ENCODE measurements at places on chromosomes 13 and 19. TPM values are rescaled to one million over a fixed set of nuclear protein-coding genes. Genes with fewer than 3 reads are reported as not detected.

Gene LACC1
- 14.1 TPM for total RNA-seq

Gene KIR2DL1
- total RNA-seq = not detected

Gene RYR1
- total RNA-seq = 0.28 TPM

Gene ARL11
- not detected for total RNA-seq

Gene SIX5
- total RNA-seq = 17.3 TPM

- DNase-seq = no peak
- H3K36me3 ChIP-seq = no peaks in the 10 kb centered on the region
- H3K4me3 ChIP-seq = no peak overlapping the region
- no peaks in the 10 kb centered on the region for H3K27me3 ChIP-seq
- H3K27ac ChIP-seq = no peak overlapping the region
- H3K4me1 ChIP-seq = no peaks in the 10 kb centered on the region
These were observed 221.9 kb upstream of the PCDH17 start for GRCh38 chr13:57409656-57410055.

GRCh38 chr19:6735181-6735911, 2.0 kb downstream of the GPR108 start:
- H3K36me3 ChIP-seq = peaks cover 28% of the 10 kb centered on the region
- DNase-seq = no peak
- H3K4me1 ChIP-seq = peaks cover 19% of the 10 kb centered on the region
- no peaks in the 10 kb centered on the region for H3K27me3 ChIP-seq

DNA sequence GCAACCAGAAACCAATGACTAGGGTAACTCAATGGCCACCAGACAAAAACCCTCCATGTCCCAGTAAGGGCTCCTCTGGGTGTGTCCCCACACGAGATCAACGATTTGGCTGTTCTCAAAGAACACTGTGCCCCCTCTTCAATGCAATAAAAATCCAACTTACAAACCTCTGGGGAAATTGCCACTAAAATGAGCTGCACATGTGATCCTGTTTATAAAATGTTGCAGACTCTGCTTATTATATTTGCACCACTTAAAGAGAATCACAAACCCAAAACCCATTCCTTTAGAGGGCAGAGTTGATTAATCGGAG, 80.5 kb downstream of the STK24 start:
- H3K36me3 ChIP-seq = peaks cover 32% of the 10 kb centered on the region
- H3K27ac ChIP-seq = no peak overlapping the region
- H3K4me3 ChIP-seq = no peak overlapping the region
- H3K27me3 ChIP-seq = no peaks in the 10 kb centered on the region
- peaks cover 36% of the 10 kb centered on the region for H3K4me1 ChIP-seq

GRCh38 chr13:103878891-103879605, 812.8 kb upstream of the SLC10A2 start:
- H3K27ac ChIP-seq = no peak overlapping the region
- H3K36me3 ChIP-seq = no peaks in the 10 kb centered on the region
- peaks cover 5% of the 10 kb centered on the region for H3K4me1 ChIP-seq
- DNase-seq = no peak
- H3K27me3 ChIP-seq = no peaks in the 10 kb centered on the region
- no peak overlapping the region for H3K4me3 ChIP-seq

DNA sequence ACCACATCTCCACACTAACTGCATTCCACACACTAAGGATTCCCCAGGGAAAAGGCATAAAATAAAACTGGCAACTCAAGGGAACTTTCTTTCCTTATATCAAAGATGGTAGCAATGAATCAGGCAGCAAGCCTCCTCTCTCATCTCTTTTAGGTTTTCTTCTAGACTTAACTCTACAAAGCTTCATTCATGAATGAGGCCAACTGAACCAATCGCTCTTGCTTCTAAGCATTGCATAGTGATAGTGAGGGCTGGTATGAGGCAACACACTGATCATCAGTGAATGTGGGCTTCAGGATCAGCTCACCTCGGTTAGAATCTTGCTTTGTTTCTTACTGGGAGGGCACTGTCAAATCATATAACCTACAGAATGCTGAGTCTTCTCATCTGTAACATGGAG, 1090.7 kb upstream of the MIR17HG start:
- H3K36me3 ChIP-seq = no peaks in the 10 kb centered on the region
- no peaks in the 10 kb centered on the region for H3K27me3 ChIP-seq
- no peaks in the 10 kb centered on the region for H3K4me1 ChIP-seq
- no peak for DNase-seq
- no peak overlapping the region for H3K4me3 ChIP-seq
- H3K27ac ChIP-seq = no peak overlapping the region

GRCh38 chr19:52670046-52670445, 31.9 kb upstream of the ZNF83 start:
- H3K4me3 ChIP-seq = no peak overlapping the region
- H3K4me1 ChIP-seq = peaks cover 15% of the 10 kb centered on the region

DNA sequence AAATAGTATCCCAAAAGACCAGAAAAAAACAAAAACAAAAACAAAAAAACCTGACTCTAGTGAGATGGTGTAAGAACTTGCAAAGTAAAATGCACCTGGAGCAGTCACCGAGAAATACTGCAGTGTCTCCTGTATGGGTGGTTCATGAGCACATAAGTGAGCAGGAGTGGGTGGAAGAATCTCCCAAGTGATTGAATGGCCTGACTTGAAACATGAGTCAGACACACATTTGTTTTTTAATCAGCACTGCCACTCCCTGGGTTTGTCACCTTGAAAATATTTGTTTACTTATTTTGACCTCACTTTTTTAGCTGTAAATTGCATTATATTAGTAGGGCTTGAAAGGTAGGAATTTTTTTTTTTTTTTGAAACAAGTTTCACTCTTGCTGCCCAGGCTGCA, 2.0 kb downstream of the ZNF431 start:
- peaks cover 53% of the 10 kb centered on the region for H3K36me3 ChIP-seq
- H3K27me3 ChIP-seq = no peaks in the 10 kb centered on the region
- peaks cover 16% of the 10 kb centered on the region for H3K4me1 ChIP-seq
- H3K27ac ChIP-seq = peak overlapping the region; percentile 97

DNA sequence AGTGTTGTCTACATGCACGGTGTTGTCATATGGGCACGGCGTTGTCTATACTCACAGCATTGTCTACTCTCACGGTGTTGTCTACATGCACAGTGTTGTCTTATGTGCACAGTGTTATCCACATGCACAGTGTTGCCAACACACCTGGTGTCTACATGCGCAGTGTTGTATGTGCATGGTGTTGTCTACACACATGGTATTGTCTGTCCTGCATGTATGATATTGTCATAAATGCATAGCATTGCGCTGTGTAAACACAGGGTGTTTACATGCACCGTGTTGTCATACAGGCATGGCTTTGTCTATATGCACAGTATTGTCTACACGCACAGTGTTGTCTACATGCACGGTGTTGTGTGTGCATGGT, 6.8 kb downstream of the ADPRHL1 start:
- H3K27me3 ChIP-seq = no peaks in the 10 kb centered on the region
- no peak overlapping the region for H3K4me3 ChIP-seq
- no peak overlapping the region for H3K27ac ChIP-seq
- peaks cover 6% of the 10 kb centered on the region for H3K4me1 ChIP-seq
